DND-41 (cell line): ENCODE measurements at places on chromosomes 2 and 18.

GRCh38 chr2:113257516-113258264, 21.0 kb downstream of the PAX8 start:
- H3K4me3 ChIP-seq = no peak overlapping the region
- H3K4me1 ChIP-seq = no peaks in the 10 kb centered on the region
- H3K27ac ChIP-seq = no peak overlapping the region
- no peaks in the 10 kb centered on the region for H3K27me3 ChIP-seq
- no peak for DNase-seq

DNA sequence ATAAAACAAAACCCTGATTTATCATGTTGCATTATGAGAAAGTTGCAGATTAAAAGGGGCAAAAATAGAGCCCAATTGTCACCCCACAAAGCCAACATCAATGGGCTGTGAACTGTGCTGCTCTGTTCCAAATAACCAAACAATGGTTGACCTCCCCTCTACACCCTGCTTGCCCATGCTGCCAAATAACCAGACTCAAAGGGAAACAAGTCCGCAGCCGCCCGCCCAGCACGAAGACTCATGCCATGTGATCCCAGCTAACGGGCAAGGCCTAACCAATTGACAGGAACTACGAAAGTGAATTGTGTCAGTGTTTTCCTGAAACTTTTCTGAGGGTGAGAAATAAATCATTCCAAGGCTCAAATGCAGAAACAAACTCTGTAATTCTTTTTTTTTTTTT, 97.9 kb upstream of the RIOK3 start:
- DNase-seq = no peak
- no peaks in the 10 kb centered on the region for H3K27me3 ChIP-seq
- no peak overlapping the region for H3K4me3 ChIP-seq
- H3K36me3 ChIP-seq = peaks cover 5% of the 10 kb centered on the region; the same call in 1 of the 2 replicates
- no peak overlapping the region for H3K27ac ChIP-seq

DNA sequence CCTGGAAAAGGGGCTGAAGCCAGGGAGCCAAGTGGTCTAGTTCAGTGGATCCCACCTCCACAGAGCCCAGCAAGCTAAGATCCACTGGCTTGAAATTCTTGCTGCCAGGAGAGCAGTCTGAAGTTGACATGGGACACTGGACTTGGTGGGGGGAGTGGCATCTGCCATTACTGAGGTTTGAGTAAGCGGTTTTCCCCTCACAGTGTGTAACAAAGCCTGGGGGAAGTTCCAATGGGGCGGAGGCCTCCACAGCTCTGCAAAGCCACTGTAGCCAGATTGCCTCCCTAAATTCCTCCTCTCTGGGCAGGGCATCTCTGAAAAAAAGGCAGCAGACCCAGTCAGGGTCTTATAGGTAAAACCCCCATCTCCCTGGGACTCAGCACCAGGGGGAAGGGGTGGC, 144.4 kb downstream of the PTPRM start:
- no peaks in the 10 kb centered on the region for H3K27me3 ChIP-seq
- H3K4me3 ChIP-seq = no peak overlapping the region
- H3K27ac ChIP-seq = no peak overlapping the region
- no peak for DNase-seq

DNA sequence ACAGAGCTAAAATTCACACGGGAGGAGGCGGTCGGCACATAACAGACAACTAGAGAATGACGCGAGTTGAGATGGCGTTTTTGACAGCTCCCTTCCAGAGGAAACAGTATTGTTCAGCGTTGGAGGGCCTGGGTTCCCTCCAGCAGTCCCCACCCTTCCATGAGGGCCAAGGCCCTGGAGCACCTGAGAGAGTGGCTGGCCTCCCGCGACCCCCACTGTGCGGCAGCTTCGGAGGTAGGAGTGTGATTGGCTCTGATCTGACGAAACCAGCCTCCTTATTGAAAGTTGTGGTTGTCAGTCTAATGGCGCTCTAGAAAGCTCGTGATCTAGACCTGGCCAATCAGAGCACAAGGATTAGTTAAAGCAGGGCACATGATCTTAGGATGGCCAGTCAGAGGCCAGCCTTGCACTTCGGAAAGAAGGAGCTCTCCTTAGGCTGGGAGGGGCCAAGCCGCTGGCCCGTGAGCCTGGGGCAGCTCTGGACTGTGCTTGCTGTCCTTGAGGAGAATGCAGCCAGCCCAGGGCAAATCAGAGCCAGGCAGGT, 104.5 kb upstream of the CELF4 start:
- no peaks in the 10 kb centered on the region for H3K4me1 ChIP-seq
- H3K27ac ChIP-seq = no peak overlapping the region

DNA sequence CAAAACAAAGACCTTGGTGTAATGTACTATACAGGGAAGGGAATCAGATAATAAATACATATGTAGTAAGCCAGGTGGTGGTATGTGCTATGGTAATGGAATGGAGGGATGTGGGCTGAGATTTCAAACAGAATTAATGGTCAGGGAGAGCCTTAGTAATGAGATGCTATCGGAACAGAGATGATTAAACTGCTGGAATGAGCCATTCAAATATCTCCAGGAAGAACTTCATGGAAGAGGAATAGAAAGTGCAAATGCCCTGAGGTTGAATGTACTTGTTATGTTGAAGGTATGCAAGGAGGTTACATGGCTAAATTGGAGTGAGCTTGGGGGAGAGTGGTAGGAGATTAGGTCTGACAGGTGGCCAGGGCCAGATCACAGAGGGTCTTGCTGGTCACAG, 5.1 kb downstream of the SERPINB11 start:
- no peak for DNase-seq
- no peaks in the 10 kb centered on the region for H3K27me3 ChIP-seq
- no peak overlapping the region for H3K27ac ChIP-seq
- no peaks in the 10 kb centered on the region for H3K4me1 ChIP-seq
- H3K4me3 ChIP-seq = no peak overlapping the region
- no peaks in the 10 kb centered on the region for H3K36me3 ChIP-seq

DNA sequence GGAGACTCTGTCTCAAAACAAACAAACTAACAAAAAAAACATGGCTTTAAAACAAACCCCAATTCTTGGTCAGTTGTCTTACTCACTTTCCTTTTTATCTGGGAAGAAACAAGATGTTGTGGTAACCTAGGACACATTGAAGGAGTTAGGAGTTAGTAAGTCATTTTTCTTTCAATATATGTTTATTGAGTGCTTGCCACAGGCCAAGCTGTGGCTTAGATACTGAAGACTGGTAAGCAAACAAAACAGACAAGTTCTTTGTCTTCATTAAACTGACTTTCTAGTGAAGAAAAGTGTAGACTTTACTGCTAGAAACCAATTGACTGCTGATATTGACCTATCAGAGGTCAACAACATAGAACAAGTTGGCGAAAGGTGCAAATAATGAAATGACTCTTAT, 1228.3 kb upstream of the FAM98A start:
- no peak overlapping the region for H3K4me3 ChIP-seq
- no peaks in the 10 kb centered on the region for H3K4me1 ChIP-seq
- no peaks in the 10 kb centered on the region for H3K27me3 ChIP-seq
- DNase-seq = no peak

DNA sequence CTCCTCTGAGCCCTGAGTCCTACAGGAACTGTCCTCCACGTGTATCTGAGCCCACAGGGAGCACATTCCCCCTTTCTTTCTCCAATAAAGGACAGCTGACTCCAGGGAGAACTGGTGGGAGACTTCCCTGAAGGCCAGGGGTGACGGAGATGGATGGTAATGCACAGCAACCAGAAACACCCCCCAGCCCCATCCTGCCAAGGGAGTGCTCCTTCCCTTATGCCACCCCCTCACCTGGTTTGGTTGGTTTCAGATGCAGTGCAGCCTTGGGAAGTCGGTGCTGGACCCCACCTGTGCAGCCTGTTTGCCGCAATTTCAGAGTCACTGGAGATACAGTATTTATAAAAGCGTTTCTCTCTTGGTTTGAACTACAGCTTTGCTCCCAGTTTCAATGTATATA, 24.0 kb downstream of the GPR55 start:
- no peaks in the 10 kb centered on the region for H3K36me3 ChIP-seq
- H3K4me1 ChIP-seq = no peaks in the 10 kb centered on the region
- peaks cover 33% of the 10 kb centered on the region for H3K27me3 ChIP-seq
- no peak overlapping the region for H3K4me3 ChIP-seq
- no peak for DNase-seq

- H3K36me3 ChIP-seq = no peaks in the 10 kb centered on the region
- no peak overlapping the region for H3K4me3 ChIP-seq
- no peak overlapping the region for H3K27ac ChIP-seq
- no peaks in the 10 kb centered on the region for H3K4me1 ChIP-seq
- no peak for DNase-seq
Measured at GRCh38 chr2:36469710-36470109, 114.1 kb downstream of the CRIM1 start.

DNA sequence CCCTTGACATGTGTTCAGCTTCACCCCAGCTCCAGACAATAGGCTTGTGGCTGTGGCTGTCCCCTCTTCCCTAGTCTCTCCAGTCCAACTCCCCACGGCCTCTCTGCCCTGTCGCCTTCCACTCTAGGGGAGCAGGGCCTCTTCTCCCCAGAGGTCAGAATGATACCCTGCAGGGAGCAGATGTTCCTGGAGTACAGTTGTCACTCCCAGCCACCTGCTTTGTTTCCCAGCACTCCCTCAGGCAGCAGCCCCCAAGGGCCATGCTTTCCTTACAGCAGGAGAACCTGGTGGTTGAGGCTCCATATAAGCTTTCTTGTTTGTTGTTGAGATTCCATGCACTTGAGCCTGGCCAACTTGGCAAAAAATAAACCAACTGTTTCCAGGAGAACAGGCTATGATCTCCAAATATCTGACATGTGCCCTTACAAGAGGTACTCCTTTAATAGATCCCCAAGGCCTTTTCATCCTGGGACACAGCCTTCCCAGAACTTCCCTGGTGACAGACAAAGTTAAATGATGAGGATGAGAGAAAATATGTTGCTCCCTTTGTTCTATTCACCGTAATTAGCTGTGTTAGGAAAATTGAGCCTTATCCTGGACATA, 45.1 kb downstream of the DPYSL5 start:
- no peak overlapping the region for H3K27ac ChIP-seq
- no peaks in the 10 kb centered on the region for H3K4me1 ChIP-seq
- no peak overlapping the region for H3K4me3 ChIP-seq
- DNase-seq = no peak
- peaks cover 10% of the 10 kb centered on the region for H3K27me3 ChIP-seq
- no peaks in the 10 kb centered on the region for H3K36me3 ChIP-seq

- H3K36me3 ChIP-seq = no peaks in the 10 kb centered on the region
- H3K27me3 ChIP-seq = no peaks in the 10 kb centered on the region
- DNase-seq = peak; percentile 47
- no peak overlapping the region for H3K27ac ChIP-seq
Measured at GRCh38 chr2:134466141-134466540, 212.3 kb downstream of the MGAT5 start.

DNA sequence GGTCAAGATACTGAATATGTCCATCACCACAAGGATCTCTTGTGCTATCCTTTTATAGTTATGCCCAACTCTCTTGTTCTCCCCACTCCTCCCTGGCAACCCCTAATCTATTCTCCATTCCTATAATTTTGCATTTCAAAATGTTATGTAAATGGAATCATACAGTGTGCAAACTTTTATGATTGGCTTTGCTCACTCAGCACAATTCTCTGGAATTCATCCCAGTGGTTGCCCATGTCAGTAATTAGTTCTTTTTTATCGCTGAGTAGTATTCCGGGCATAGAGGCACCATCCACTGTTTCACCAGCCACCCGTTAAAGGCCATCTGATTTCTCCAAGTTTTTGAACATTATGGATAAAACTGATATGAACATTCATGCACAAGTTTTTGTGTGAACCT, 38.4 kb upstream of the RNF149 start:
- no peaks in the 10 kb centered on the region for H3K4me1 ChIP-seq
- no peak overlapping the region for H3K27ac ChIP-seq
- no peaks in the 10 kb centered on the region for H3K27me3 ChIP-seq
- no peaks in the 10 kb centered on the region for H3K36me3 ChIP-seq

GRCh38 chr2:191170301-191170636, 19.5 kb upstream of the STAT4 start:
- DNase-seq = no peak
- H3K27ac ChIP-seq = no peak overlapping the region
- H3K4me1 ChIP-seq = peaks cover 1% of the 10 kb centered on the region
- no peaks in the 10 kb centered on the region for H3K36me3 ChIP-seq

GRCh38 chr2:69065735-69066336, 52.9 kb downstream of the ANTXR1 start:
- no peak overlapping the region for H3K4me3 ChIP-seq
- H3K36me3 ChIP-seq = no peaks in the 10 kb centered on the region
- no peak overlapping the region for H3K27ac ChIP-seq

DNA sequence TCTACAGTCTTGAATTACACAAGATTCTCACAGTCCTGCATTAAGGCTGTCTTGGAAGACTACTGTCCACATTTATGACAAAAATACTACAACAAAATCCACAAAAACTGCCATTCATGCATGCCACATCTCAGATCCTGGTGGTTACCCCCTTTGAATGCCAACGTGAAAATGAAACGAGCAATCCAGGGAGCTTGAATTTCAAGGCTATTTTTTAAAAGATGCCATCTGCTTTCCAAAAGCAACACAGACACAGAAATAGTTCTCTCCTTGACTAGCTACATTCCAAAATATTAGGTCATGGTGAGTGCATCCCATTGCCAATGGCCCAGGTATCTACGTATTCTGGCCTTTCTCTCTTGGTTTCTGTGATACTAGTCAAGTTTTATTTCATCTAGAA, 36.3 kb downstream of the IRS1 start:
- H3K4me3 ChIP-seq = no peak overlapping the region
- no peaks in the 10 kb centered on the region for H3K36me3 ChIP-seq
- no peaks in the 10 kb centered on the region for H3K27me3 ChIP-seq
- no peaks in the 10 kb centered on the region for H3K4me1 ChIP-seq

- no peaks in the 10 kb centered on the region for H3K4me1 ChIP-seq
- DNase-seq = no peak
- H3K36me3 ChIP-seq = no peaks in the 10 kb centered on the region
- H3K4me3 ChIP-seq = no peak overlapping the region
Measured at GRCh38 chr2:72139471-72139873, 8.2 kb downstream of the CYP26B1 start.

GRCh38 chr2:133316557-133316956, 251.7 kb downstream of the NCKAP5 start:
- no peaks in the 10 kb centered on the region for H3K4me1 ChIP-seq
- H3K36me3 ChIP-seq = no peaks in the 10 kb centered on the region
- H3K27me3 ChIP-seq = peaks cover 4% of the 10 kb centered on the region
- H3K4me3 ChIP-seq = no peak overlapping the region

GRCh38 chr2:147916067-147916466, 71.2 kb downstream of the ACVR2A start:
- H3K36me3 ChIP-seq = no peaks in the 10 kb centered on the region
- no peak overlapping the region for H3K4me3 ChIP-seq
- no peak for DNase-seq
- no peaks in the 10 kb centered on the region for H3K4me1 ChIP-seq
- no peaks in the 10 kb centered on the region for H3K27me3 ChIP-seq

- H3K27ac ChIP-seq = peak overlapping the region; percentile 77
- peaks cover 46% of the 10 kb centered on the region for H3K4me1 ChIP-seq
- no peak overlapping the region for H3K4me3 ChIP-seq
- H3K27me3 ChIP-seq = no peaks in the 10 kb centered on the region
Measured at GRCh38 chr2:15300624-15301573, 260.2 kb downstream of the NBAS start.

GRCh38 chr2:196166876-196167275, 4.5 kb downstream of the STK17B start:
- no peaks in the 10 kb centered on the region for H3K27me3 ChIP-seq
- DNase-seq = peak; percentile 55
- H3K27ac ChIP-seq = peak overlapping the region; percentile 91
- H3K4me1 ChIP-seq = peaks cover 68% of the 10 kb centered on the region
- H3K36me3 ChIP-seq = peaks cover 78% of the 10 kb centered on the region
- H3K4me3 ChIP-seq = peak overlapping the region; percentile 67; the same call in 1 of the 2 replicates

GRCh38 chr2:145303536-145303935, 783.6 kb upstream of the ZEB2 start:
- no peak overlapping the region for H3K27ac ChIP-seq
- no peak overlapping the region for H3K4me3 ChIP-seq
- H3K27me3 ChIP-seq = no peaks in the 10 kb centered on the region
- DNase-seq = no peak
- no peaks in the 10 kb centered on the region for H3K36me3 ChIP-seq
